ENCODE measurements at places on chromosomes 11 and 22. TPM values are rescaled to one million over a fixed set of nuclear protein-coding genes. Genes with fewer than 3 reads are reported as not detected.

DNA sequence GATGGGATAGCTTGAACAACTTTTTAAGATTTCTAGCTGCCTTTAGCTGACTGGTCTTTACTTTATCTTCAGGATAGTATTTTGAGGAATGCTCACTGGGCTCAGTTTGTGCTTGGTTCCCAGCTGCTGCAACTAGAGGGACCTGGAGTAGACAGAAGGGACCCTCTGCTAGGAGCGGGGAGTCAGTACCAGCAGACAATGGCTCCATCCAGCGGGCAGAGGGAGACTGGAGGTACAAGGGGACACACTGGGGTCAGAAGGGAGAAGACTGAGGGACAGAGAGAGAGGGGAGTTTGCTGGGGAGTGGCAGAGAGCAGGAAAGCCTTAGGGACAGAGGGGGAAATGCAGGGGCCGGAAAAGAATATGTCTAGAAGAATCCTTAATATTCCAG is 22.0 kb upstream of the ACER3 start:
- no peaks in the 10 kb centered on the region for H3K36me3 ChIP-seq
- DNase-seq: no peak
- no peaks in the 10 kb centered on the region for H3K27me3 ChIP-seq
- H3K4me1 ChIP-seq: peaks cover 35% of the 10 kb centered on the region

DNA sequence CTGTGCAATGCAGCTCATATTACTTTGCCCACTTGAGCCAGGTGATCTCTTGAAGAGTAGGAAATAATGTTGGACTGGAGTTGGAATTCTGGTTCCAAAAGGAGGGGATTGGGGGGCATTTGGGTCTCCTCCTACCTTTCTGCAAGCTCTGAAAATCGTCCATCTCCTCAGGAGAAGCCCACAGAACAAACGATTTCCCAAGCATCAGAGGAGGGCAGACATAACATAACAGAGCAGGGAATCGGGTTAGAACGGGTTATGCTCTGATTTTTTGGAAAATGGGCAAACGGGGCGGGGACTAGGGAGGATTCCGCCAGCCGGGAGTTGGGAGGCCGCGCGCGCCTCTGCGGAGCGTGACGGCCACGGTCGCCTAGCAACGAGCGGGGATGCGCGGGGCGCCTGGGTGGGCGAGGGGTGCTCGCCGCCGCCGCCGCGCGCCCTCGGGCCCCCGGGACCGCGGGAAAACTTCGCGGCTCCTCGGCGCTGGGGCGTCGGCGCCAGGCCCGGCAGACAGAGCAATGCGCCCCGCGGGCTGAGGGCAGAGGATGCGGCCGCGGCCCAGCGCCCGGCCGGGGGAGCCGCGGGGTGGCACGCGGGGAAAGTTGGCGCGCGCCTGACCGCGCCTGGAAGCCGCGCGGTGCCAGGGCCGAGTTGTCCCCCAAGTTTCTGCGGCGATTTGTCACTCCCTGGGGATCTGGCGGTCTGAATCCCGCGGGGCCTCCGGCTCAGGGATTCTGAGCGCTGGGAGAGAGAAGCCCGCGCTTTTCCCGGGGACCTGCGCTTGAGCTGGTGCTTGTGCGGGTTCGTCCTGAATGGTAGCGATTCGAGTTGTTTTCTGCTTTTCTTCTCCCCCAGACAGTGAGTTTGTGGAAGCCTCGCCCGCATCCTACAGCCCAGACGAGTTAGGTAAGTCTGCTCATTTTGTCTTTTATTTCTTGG is 27.8 kb upstream of the AMOTL1 start:
- H3K4me3 ChIP-seq: peak overlapping the region; percentile 65
- H3K27me3 ChIP-seq: no peaks in the 10 kb centered on the region
- peak; percentile 88 for DNase-seq
- H3K27ac ChIP-seq: peak overlapping the region; percentile 32
- peaks cover 10% of the 10 kb centered on the region for H3K4me1 ChIP-seq
- H3K36me3 ChIP-seq: no peaks in the 10 kb centered on the region

DNA sequence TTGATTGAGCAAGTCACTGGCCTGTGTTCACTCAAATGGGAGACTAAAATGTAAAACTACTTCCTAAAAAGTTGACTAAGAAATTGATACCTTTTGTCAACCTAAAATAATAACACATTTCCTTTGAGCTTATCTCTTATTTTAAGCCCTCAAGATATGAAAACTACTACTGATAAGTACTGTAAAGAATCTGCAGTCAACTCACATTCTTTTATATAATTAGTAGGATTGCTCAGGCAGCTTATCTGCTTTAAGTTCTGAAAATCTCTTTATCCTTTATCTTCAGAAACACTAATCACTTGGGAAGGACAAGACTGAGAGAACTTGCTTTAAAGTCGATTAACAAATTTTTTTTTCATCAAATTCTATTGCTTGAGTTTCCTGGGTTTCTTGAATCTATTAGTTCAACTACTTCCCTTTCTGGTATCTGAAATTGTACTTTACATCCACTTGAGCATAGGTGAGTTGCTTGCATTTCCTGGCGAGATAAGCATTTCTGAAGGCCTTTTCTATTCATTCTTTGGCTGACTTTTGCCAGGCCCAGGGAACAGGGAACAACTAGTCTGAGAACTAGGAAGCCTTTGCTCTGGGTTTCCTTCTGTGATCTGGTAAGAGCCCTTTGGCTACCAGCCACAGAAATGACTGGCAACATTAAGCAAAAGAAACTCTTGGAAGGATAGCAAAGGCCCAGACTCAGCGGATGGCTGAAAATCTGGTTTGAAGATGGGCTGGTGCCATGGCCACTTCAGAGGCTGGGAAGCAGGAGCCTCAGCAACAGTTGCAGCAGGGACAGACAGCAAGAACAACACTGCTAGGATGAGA is 19.3 kb upstream of the CSRP3 start:
- H3K27me3 ChIP-seq: no peaks in the 10 kb centered on the region
- H3K27ac ChIP-seq: no peak overlapping the region
- no peak overlapping the region for H3K4me3 ChIP-seq
- H3K36me3 ChIP-seq: no peaks in the 10 kb centered on the region
- no peaks in the 10 kb centered on the region for H3K4me1 ChIP-seq

Gene ALDH3B1
- total RNA-seq: 186 TPM

Gene OR10D3
- total RNA-seq: not detected

- peak; percentile 46 for DNase-seq
- peaks cover 43% of the 10 kb centered on the region for H3K4me1 ChIP-seq
- H3K27ac ChIP-seq: peak overlapping the region; percentile 97
- peaks cover 21% of the 10 kb centered on the region for H3K36me3 ChIP-seq
Measured at GRCh38 chr22:30290342-30291057, 1.2 kb upstream of the CASTOR1 start.

Gene SMTN
- 104 TPM for total RNA-seq

GRCh38 chr11:117010808-117011540 is 87.3 kb downstream of the SIK3 start:
- no peaks in the 10 kb centered on the region for H3K36me3 ChIP-seq
- no peak for DNase-seq
- H3K27ac ChIP-seq: no peak overlapping the region
- no peaks in the 10 kb centered on the region for H3K4me1 ChIP-seq

DNA sequence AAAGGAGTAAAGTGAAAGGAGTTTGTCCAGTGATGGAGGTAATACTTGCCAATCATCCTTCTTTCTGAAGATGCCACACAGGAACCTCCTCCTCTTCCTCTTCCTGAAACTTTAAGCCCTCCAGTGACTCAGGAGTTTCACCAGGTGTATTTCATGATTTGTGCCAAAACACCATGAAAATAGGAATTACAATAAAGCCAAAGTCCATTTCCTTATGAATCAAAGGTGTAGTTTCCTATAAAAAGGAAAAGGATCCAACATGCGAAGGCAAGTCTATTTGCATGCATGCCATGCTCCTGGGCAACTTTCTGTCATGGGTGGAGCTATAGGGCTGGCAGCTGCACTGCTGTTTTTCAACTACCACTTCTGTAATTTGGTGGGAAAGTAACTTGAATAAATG is 9.8 kb upstream of the POU2AF1 start:
- H3K27me3 ChIP-seq: no peaks in the 10 kb centered on the region
- H3K4me3 ChIP-seq: no peak overlapping the region
- no peak for DNase-seq

DNA sequence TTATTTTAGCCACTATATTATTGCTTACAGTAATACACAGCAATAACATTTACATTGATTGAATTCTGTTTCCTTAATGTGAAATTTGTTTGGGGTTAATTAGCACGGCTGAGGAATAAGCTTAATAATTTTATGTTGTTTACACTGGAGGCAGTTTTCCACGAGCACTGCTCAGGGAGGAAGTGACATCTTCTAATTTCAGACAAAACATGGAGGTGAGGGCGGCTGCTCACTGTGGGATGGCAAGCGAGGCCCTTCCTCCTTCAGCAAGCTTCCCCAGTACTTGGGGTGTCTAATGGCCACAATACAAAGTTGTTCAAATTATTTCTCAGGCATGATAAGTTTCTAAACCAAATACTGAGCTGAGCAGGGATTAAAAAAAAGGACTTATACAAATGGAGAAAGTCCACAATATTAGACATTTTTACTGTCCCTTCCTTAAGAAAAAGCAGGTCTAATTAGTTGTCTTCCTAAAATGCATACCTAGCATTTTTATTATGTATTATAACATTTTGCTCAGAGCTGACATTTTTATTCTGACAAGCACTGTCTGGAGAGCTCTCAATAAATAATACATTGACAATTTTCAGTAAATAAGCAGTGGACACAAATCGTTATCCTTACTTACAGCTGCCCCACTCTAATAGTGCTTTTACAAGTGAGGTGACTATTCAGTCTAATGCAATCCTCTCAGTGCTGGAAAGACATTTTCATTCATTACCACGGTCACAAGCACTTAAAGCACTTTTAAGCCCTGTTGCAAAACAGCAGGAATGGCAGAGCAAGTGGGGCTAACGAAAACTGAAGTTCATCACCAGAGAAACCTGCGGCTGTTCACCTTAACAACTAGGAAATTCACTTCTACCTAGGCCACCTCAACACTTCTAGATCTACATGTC is 56.2 kb downstream of the SOX6 start:
- no peaks in the 10 kb centered on the region for H3K36me3 ChIP-seq
- DNase-seq: no peak
- H3K27ac ChIP-seq: no peak overlapping the region
- no peaks in the 10 kb centered on the region for H3K4me1 ChIP-seq
- no peaks in the 10 kb centered on the region for H3K27me3 ChIP-seq

Gene C22orf15
- total RNA-seq: 3.5 TPM

DNA sequence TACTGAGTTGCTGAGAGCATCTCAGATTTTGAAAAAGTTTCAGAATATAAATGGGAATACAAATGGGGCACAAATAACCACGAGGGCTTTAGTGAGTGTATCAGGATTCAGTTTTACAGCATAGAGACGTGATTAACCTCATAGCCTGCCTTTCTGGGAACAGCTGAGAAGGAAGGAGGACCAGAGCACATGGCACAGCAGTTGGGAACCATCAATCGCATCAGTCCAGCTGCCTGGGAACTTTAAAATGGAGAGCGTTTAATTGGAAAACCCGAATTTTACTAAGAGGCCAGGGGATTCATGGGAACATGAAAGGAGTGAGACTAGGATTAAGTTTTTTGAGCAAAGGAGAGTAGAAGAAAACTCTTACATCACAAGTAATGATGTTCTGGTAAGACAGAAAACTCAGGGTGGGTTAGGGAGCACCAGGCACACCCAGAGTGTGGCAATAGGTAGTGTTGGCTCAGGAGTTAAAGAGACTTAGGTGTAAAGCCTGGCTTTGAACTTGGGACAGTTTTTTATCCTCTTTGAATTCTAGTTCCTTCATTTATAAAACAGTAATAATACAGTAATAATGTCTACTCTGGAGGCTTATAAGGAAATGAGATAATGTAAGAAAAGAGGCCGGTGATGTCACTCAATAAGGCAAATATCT is 40.2 kb downstream of the FZD4 start:
- H3K4me3 ChIP-seq: no peak overlapping the region
- no peaks in the 10 kb centered on the region for H3K27me3 ChIP-seq
- H3K4me1 ChIP-seq: peaks cover 11% of the 10 kb centered on the region
- no peak overlapping the region for H3K27ac ChIP-seq

- DNase-seq: peak; percentile 19
- no peaks in the 10 kb centered on the region for H3K36me3 ChIP-seq
- H3K4me3 ChIP-seq: no peak overlapping the region
Measured at GRCh38 chr22:46090631-46091201, 59.6 kb upstream of the PPARA start.

DNA sequence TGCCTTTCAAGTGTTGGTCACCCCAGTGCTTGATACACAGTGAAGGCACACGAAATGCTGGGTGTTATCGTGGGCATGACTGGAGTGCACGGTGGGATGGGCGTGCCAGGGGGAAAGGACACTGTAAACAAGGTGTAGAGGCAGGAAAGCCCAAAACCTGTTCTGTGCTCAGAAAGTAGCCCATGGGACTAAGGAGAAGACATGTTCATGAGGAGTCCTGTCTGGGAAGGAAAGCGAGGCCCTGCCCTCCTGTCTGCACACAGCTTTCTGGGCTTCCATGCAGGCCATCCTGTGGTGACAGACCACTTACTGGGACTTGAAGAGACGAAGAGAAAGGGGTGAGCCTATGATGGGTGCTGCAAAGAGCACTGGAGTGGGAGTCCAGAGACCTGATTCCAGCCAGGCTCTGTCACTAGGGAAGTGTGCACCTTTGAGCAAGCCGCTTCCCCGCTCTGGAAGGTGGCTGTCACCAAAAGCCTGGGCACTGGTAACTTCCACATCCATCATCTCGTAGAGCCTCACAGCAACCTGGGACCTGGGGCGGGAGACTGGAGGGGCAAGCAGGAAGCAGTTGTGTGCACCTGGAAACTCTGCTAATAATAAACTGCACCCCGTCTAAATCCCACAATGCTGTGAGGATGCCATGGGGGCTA is 846 bp upstream of the POU2F3 start:
- H3K27ac ChIP-seq: peak overlapping the region; percentile 21
- H3K4me1 ChIP-seq: peaks cover 10% of the 10 kb centered on the region
- H3K4me3 ChIP-seq: no peak overlapping the region

DNA sequence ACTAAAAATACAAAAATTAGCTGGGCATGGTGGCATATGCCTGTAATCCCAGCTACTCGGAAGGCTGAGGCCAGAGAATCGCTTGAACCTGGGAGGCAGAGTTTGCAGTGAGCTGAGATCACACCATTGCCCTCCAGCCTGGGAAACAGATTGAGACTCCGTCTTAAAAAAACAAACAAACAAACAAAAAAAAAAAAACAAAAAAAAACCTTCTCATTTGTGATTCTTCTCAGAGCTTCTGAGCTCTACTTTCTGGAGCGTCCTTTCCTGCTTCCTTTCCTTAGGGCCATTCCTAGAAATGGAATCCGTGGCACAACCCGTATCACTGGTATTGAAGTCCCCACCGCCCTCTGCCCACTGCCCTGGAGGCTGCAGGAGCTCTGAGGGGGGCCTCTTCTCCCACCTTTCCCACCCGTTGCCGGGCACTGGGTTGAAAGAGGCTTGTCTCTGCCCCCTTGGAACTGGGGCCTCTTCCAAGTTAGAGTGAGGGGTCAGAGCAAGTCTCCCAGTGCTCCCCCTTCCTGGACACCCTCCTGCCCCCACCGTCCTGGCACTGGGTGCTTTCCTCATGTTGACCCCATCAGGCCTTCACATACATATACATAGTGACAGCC is 2.0 kb upstream of the SHISA8 start:
- H3K27me3 ChIP-seq: peaks cover 36% of the 10 kb centered on the region
- H3K4me3 ChIP-seq: no peak overlapping the region
- DNase-seq: no peak
- no peak overlapping the region for H3K27ac ChIP-seq

Gene CDK2AP2
- total RNA-seq: 91.4 TPM

Gene APOA5
- not detected for total RNA-seq

Measured in upper lobe of left lung (tissue), 6 donors.